ENCODE measurements at places on chromosomes 5 and 9. TPM values are rescaled to one million over a fixed set of nuclear protein-coding genes. Genes with fewer than 3 reads are reported as not detected.

MED10 gene
- 39.9 TPM for total RNA-seq

GLDC gene
- 5.1 TPM for total RNA-seq

NEUROG1 gene
- not detected for total RNA-seq

PCDHA4 gene
- total RNA-seq = 5.8 TPM

FOXD4L5 gene
- 0.59 TPM for total RNA-seq

GPRIN1 gene
- 11.5 TPM for total RNA-seq

INSL6 gene
- not detected for total RNA-seq

SDHA gene
- total RNA-seq = 107 TPM

DNA sequence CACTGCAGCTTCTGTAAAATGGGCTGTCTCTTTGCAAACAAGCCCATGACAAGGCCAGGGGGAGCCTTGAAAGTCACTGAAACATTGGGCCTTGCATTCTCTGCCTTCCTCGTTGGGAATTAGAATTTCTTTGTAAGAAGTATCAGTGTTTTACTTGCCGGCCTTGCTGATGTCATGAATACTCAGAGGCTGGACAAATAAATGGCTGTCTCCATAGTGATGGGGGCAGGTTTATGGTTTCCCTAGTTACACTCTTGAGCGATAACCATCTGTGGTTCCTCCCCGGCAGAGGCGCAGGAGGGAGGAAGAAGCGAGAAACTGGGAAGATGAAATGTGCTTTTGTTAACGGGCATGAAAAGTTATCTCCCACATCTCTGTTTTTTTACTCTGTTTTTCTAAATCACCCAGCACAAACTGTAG is 272.7 kb upstream of the PANK3 start:
- no peak for DNase-seq

DNA sequence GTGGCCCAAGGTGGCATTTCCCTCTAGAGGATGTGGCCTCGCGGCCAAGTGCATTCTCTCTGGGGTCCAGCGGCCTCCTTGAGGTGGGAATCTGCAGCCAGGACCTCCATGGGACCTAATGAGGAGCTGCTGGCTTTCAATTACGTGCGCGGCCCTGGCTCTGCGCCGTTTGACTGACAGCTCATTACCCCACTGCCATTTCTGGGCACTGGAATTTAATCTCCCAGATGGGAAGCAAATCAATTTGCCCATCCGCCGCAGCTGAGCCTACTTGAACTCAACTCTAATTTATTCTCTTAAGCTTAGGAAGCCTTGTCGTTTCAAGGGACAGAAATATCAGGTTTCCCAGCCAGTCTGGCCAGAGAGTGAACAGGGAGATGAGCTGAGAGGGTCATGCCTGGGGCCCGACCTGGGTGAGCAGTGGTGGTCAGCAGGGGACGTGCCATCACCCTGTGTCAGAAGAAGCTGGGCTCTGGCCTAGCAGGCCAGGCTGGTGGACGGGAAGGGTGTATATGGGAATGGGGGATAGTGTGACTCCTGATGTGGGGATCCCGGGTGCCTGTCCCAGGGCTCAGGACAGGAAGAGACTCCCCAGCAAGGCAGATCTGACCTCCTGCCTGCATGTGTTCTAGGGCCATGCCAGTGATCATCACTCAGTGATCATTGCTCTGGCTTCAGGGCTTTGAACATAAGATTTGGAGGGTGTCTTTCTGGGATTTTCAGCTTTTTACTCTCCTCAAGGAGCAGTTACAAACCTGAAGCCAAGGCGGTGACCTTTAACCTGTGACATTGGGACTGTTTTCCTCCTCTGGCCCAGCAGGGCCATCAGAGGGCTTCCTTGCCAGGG is 69.7 kb downstream of the MACROH2A1 start:
- DNase-seq = no peak
